ENCODE measurements at places on chromosomes 6 and 20.

GRCh38 chr6:167731216-167731615, 95.5 kb upstream of the AFDN start:
- no peak for DNase-seq

GRCh38 chr20:50555662-50556061, 45.5 kb downstream of the PTPN1 start:
- no peak for DNase-seq

- DNase-seq: no peak
Observed at GRCh38 chr6:49416195-49416594, 46.9 kb downstream of the MMUT start.

- DNase-seq: no peak
Observed at GRCh38 chr20:20490673-20491072, 122.8 kb downstream of the INSM1 start.

DNA sequence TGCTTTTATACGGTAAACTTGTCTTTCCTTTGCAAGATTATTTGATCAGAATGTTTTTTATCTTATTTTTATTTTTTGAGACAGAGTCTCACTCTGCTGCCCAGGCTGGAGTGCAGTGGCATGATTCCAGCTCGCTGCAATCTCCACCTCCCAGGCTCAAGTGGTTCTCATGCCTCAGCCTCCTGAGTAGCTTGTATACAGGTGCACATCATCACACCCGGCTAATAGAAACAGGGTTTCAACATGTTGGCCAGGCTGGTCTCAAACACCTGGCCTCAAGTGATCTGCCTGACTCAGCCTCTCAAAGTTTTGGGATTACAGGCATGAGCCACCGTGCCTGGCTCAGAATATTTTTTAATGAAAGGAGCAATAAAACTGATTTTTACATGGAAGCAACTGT, 8.9 kb upstream of the LPIN3 start:
- DNase-seq: no peak

DNA sequence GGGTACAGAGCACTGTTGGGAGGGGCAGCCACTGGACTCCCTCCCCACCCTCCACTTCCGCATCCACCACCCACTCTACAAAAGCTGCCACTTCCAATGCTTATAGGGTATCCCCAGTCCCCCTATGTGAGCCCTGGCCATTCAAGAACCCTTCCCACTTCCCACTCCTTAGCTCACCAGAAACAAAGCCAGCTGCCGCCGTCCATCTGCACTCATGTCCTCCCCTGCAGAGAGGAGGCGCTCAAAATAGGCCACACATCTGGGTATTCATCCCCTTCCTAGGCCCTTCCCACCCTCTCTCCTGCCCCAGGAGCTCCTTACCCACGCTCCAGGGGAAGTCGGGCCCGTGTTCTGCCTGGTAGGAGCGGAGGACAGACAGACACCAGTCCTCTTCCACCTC, 6.5 kb upstream of the LY6G5C start:
- no peak for DNase-seq

All from HuH-7 (cell line).